ENCODE measurements at places on chromosomes 2 and 18. TPM values are rescaled to one million over a fixed set of nuclear protein-coding genes. Genes with fewer than 3 reads are reported as not detected.

DNA sequence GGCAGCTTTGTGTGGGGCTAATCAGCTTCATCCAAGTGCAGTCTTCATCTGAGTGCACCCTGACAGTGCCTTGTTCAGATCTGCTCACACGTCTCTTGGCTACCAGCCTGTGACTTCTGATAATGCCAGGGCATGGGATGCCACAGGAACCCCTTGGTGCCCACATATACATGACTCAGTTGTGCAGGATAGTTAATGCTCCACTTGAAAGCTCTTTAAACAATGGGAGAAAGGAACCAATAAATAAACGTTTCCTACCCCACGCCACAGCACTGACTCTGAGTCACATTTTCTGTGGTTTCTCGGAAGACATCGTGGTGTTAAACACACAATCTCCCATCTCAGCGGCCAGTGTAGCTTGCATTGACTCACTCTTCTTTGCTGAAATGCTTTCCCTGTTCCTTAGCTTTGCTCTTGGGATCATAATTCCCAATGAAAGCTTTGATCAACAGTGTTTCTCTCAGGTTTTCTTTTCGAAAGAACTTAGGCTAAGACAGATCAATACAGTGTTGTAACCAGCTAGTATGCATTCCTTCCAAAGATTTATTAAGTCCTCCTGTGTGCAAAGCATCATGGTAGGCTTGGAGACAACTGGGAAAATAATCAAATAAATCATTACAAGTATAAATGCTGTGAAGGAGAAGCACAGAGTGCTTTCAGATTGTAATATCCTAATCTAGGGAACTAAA is 142.0 kb downstream of the COPS8 start:
- H3K27me3 ChIP-seq, result no peaks in the 10 kb centered on the region
- H3K4me3 ChIP-seq, result no peak overlapping the region

Gene D2HGDH
- total RNA-seq, result 12.5 TPM

Gene DCAF17
- total RNA-seq, result 24.7 TPM

DNA sequence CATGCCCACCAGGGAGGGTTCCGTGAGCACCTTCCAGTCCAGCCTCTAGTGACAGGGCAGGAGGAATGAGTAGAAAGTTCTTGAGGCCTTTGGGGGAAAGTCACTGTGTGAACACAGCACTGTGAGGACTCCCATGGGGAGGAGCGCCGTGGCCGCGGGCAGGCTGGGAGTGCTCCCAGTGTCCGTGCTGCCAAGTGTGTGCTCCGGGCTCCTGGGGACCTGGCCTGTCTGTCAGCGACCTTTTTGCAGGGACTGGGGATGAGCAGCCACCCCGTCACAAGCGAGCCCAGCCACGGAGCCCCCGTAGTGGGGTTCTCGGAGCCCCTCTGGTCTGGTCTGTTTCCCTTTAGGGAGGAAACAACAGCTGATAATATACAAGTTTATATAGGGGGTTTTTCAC is 36.8 kb downstream of the PDIA6 start:
- DNase-seq, result no peak
- no peak overlapping the region for H3K4me3 ChIP-seq
- no peak overlapping the region for H3K27ac ChIP-seq
- no peaks in the 10 kb centered on the region for H3K27me3 ChIP-seq
- peaks cover 32% of the 10 kb centered on the region for H3K36me3 ChIP-seq

Gene AQP12B
- total RNA-seq, result not detected

DNA sequence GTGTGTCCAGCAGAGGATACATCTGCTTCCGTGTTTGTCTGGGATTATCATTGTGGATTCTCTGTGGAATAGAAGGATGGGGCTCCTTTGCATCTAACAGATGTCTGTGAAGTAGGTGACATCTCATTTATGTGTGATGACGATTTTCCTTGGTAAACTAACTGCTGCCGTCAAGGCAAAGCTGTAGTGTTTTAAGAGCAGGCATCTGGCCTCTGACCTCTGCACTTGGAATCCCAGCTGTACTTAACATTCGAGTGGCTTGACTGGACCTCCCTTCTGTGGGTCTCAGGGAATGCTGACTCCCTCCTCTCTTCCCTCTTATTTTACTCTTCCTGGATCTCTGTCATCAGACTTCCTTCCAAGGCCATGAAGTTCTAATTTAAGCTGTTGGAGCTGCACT is 56.4 kb downstream of the DCDC2C start:
- no peak for DNase-seq
- H3K27ac ChIP-seq, result no peak overlapping the region
- H3K4me1 ChIP-seq, result no peaks in the 10 kb centered on the region

Gene ING5
- 46.2 TPM for total RNA-seq

All from upper lobe of left lung (tissue), 6 donors.